Activated T-cell treated with anti-CD3 and anti-CD28 coated beads for 48 hours (primary cell): ENCODE measurements at places on chromosomes 11 and 22.
A peak's percentile ranks its signal among the peaks of the same experiment; 100 is the strongest.

- peak; percentile 78 for DNase-seq
Observed at GRCh38 chr22:30922151-30922611, 46.4 kb downstream of the MORC2 start.

- DNase-seq: no peak
Observed at GRCh38 chr11:93480256-93480655, 62.9 kb downstream of the SMCO4 start.

GRCh38 chr22:23564276-23564675, 15.8 kb downstream of the IGLL1 start:
- no peak for DNase-seq

DNA sequence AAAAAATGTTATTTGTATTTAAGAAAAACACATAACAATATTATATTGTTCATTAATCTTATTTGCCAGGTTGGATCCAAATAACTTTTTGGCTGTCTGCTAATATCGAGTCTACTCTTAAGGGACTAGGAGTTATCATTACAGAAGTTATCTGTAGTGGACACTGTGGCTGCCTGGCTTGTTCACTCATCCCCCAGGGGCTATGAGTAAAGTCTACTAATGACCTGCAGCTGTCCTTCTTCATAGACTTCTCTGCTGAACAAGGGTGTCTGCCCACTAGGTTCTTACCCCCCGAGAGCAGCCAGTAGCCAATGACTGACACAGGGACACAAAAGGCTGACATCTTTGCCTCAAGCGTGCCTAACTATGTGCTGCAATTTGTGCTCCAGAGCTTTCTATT, 69.7 kb downstream of the APIP start:
- no peak for DNase-seq

- no peak for DNase-seq
Observed at GRCh38 chr22:20089977-20090729, 10.1 kb downstream of the DGCR8 start.

GRCh38 chr11:67416416-67417335, 1.2 kb downstream of the CARNS1 start:
- no peak for DNase-seq

- DNase-seq: no peak
Observed at GRCh38 chr11:76277298-76278175, 71.2 kb upstream of the WNT11 start.

DNA sequence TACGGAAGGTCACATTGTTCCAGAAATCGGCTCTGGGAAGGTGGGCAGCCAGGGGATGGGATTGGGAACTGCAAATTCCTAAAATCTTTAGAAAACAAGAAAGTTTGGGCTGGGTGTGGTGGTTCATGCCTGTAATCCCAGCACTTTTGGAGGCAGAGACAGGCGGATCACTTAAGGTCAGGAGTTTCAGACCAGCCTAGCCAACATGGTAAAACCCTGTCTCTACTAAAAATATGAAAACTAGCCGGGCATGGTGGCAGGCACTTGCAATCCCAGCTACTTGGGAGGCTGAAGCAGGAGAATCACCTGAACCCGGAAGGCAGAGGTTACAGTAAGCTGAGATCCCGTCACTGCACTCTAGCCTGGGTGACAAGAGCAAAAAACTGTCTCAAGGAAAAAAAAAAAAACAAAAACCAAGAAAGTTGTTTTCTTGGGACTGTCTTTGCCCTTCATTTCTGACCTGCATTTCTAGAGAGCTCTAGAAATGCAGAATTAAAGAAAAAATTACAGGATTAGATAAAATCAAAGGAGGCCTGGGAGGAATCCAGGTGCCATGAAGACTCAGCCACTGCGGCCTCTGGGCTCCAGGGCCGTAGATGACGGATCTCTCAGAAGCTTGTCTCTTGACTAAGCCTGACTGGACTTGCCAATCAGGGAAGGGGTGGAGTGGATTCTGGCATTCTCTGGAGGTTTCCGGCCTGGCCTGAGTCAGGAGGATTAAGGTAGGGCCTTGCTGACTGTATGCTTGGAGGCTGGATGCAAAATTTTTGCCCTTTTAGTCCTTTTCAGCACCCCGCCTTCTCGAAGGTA, 5.3 kb upstream of the MALAT1 start:
- DNase-seq: no peak

GRCh38 chr11:15941206-15941770, 415.1 kb downstream of the SOX6 start:
- peak; percentile 19 for DNase-seq

GRCh38 chr11:30342736-30343166, 19.8 kb downstream of the ARL14EP start:
- no peak for DNase-seq

GRCh38 chr22:28810821-28811491, 10.6 kb upstream of the XBP1 start:
- DNase-seq: no peak

GRCh38 chr22:24592851-24593558, at the start of gene LRRC75B:
TSS of gene LRRC75B (minus strand) at chr22:24593073. CDS start at chr22:24593039, 34 bp downstream.
- DNase-seq: peak; percentile 46

GRCh38 chr11:57302489-57302888, 22.3 kb downstream of the TNKS1BP1 start:
- no peak for DNase-seq

- DNase-seq: no peak
Observed at GRCh38 chr11:21625982-21626381, 566.9 kb upstream of the ANO5 start.

GRCh38 chr11:44750551-44751465, 24.0 kb downstream of the TSPAN18 start:
- no peak for DNase-seq

DNA sequence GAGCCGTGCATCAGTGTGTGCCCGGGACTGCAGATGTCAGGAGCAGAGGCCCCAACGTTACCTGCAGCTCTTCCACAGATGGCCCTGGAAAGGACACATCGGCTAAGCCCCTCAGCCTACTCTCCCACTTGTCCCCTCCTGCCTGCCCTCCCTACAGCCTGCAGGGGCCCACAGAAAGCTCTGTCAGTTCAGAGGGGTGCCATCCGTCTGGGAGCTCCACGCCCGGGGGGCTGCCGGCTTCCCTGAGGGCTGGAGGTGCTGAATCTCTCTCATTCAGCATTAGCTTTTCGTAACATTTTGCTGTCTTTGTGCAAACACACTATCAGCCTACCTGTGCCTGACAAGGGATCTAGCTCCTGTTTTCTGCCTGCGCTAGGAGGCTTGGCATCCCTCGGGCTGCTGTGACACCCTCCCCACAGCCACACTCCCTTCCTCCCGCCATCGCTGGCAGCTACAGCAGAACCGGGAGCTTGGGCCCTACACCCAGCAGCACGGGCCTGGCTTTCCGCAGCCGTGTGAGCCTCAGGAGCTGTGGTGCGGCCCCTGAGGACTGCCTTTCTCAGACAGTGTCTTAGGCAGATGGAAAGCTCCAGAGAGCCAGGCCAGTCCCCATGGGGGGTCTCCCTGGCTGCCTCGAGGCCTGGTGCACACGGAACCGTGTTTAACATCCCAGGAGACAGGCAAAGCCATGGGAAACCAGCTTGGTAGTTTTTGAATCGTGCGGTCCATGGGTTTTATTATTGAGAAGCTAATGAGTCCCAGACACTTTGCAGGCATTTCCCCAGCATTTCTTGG, 198.3 kb upstream of the B3GAT1 start:
- DNase-seq: no peak

DNA sequence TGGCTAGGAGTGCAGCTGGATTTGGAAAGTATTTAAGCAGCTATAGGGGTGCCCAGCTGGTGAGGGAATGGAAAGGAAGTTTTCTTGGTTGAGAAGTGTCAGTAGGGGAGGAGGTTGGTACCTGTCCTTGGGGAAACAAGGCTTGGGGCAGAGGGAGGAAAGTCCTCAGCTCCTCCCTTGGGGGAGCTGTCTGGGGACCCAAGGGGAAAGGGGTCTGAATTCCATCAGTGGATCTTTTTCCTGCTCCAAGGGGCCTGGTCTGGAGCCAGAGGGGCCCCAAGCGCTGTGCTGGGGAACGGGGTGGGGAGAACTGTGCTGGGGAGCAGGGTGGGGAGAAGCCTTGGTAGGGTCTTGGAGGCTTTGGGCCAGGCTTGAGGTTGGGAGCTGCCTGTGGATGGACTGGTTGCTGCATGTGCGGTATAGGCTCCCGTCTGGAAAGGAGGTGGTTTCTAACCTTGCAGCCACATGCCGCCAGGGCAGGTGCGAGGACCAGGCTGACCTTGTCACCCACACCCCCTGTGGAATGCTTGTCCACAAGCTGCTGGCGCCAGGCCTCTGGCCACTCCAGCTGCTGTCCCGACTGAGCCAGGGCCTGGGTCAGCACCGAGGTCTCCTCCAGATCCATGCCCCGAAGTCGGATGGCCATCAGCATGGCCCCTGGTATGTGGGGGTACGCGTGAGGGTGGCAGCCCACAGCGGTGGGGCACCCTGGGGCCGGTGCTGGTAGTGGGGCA, 963 bp downstream of the TYMP start:
- no peak for DNase-seq
